CD4-positive, alpha-beta T cell treated with Interleukin-4 for 4 hours (primary cell): ENCODE measurements at places on chromosomes 16 and 17.

- no peak for DNase-seq
Measured at GRCh38 chr17:71378036-71378435, 742.8 kb upstream of the SOX9 start.

- DNase-seq: no peak
Measured at GRCh38 chr17:59124665-59125064, 18.0 kb upstream of the TRIM37 start.

- no peak for DNase-seq
Measured at GRCh38 chr16:10896165-10896564, 19.2 kb downstream of the CIITA start.

DNA sequence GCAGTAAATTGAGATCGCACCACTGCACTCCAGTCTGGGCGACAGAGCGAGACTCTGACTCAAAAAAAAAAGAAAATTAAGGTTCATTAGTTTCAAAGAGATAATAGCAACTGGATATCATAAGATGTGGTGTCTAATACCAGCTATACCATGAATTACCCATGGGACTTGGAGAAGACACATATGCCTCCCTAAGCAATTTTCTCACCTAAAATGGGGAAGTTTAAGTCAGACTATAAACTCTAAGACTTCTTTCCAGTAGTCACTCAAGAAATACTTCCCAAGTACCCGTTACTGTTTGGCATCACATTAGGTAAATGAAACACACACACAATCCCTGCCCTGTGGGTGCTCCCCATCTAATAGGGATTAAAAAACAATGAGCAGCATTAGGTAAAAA lies 22.6 kb downstream of the SMURF2 start:
- no peak for DNase-seq

- peak; percentile 20 for DNase-seq
Measured at GRCh38 chr17:1347589-1348323, 52.3 kb downstream of the YWHAE start.

GRCh38 chr17:49407981-49408501 lies 6.6 kb downstream of the PHB1 start:
- DNase-seq: peak; percentile 77

- no peak for DNase-seq
Measured at GRCh38 chr16:69498926-69499325, 66.8 kb upstream of the NFAT5 start.

DNA sequence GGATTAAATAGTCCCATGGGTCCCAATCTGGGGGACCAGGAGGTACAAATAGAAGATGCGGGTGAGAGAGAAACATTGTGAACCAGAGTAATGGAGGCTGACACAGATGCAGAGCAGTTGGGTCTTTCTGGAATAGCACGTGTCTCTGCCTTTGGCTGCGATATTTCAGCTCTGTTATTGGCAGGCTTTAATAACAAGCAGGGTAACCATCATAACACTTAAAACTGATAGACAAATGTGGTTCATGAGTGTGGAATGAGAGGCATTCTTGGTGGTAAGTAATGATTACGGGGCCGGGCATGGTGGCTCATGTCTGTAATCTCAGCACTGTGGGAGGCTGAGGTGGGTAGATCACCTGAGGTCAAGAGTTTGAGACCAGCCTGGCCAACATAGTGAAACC lies 110.3 kb downstream of the SNX29 start:
- DNase-seq: no peak

GRCh38 chr16:67275321-67275720 lies 4.0 kb upstream of the PLEKHG4 start:
- DNase-seq: no peak

DNA sequence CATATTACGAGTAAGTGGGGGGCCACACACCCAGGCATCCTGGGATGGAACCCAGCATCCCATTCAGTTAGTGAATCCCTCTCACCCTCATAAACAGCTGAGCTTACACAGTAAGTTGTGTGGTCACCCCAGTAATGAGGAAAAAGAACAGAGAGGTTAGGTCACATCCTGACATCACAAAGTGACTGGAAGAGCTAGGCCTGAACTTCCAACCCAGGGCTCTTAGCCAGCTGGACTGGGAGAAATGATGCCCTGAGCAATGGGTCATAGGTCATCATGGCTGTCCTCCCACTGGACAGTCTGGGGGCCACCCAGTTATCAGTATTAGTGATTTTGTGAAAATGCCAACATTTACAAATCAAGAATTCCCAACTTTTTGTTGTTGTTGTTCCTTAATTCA lies 205.3 kb downstream of the ZNF423 start:
- DNase-seq: no peak

- DNase-seq: no peak
Measured at GRCh38 chr16:53991754-53992378, 287.9 kb downstream of the FTO start.

DNA sequence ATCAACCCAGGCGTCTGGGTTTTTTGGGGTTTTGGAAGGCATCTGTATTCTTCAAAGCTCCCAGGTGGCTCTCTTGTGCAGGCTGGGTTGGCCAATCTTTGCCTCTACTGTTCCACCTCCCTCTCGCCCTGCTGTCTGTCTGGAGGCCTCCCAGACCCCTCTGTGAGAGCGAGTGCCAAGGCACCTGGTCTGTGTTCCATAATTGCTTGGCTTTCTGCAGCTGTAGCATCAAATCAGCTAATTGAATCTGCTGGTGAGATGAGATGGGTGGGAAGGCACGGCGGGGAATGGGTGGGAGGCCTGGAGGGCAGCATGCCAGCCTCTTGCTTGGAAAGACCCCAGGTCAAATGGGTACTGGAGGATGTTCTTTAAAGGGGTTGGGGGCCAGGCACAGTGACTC lies 52.5 kb upstream of the CLEC19A start:
- no peak for DNase-seq

DNA sequence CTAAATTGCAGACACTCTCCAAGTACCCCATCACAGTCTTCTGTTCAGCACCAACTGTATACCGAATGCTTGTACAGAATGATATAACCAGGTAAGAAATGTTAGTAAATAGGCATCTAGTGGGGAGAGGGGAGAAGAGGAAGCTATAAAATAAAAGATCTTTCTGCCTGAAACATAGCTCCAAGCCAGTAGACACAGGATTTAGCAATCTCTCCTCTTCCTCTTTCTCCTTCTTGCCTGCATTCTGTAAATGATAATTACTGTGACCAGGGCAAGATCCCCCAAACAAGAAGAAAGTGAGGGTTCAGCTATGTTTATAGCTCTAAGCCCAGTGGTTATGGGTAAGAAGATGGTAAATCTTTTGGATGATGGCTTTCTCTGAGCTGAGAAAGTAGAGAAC lies 17.9 kb downstream of the ACSM3 start:
- DNase-seq: no peak

GRCh38 chr17:15366026-15366425 lies 24.6 kb upstream of the TEKT3 start:
- no peak for DNase-seq

DNA sequence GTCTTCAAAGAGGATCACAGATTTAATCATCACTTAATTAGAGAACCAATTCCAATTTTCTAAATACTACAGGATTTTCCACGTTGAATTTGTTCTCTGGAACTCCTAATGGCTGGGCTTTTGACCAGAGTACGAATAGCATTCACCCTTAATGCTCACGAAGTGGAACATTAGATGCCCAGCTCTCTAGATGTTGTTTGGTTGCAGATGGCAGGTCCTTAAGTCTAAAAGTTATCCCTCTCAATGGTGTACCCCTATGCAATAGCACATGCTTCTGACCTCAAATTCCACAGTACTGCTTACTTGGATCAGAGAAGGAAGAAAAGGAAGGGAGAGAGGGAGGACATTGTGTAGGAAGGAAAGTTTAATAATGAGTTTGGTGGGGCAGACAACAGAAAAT lies 8.6 kb upstream of the NACA2 start:
- DNase-seq: no peak

DNA sequence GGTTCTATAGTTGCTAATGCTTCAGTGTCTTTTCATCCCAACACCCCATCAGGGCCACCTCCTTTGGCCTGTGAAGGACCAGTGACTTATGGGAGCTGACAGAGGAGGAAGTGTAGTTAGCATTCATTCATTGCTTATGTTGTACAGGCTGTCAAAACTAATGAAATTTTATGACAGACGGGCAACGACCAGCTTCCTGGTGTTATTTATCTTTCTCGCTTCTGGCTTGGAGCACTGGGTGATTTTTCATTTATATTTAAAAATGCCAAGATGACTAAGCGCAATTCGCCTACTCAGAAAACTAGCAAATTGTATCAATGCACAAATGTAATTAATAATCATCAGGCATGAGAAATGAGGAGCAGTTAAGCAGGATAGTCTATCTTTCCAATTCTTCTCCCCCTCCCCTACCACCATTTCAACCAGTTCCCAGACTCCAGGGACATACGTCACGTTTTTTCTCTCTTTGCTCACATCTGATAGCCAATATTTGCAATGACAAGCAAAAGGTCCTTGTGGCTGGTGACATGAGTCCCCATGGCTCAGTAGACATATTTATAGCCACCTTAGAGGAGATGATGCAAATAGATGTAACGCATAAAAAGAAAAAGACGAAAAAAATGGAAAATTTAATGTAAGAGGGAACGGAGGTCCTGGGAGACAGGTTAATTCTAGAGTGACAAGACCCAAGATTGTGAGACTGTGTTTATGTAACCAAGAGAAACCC lies 11.2 kb downstream of the CDRT15 start:
- no peak for DNase-seq

DNA sequence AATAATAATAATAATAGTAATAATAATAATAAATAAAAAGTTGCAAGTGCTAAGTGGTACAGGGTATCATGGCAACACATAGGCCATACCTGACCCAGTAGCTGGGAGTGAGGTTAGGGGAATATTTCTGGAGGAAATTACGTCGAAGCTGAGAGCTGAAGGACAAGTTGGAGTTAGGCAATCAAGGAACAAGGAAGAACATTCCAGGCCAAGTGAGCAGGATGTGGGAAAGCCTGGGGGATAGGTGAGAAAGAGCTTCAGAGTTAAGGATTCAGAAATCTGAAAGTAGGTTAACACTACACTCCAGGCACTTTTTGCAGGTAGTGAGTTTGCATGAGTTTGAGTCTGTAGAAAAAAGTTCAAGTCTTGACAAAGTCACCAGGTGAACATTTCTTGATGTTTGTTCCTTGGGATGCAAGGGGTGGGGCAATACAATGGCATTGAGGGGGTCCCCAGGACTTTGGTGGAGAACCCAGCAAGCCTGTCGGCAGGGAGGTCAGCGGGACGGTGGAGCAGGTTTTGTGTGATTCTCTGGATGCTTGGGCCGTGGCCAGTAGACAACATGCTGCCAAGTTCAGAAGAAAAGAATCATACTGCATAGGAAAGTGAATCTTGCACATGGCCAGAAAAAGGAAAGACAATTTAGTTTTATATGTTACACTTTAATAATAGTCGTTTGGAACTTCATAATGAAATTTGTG lies 27.7 kb upstream of the MPHOSPH6 start:
- no peak for DNase-seq

DNA sequence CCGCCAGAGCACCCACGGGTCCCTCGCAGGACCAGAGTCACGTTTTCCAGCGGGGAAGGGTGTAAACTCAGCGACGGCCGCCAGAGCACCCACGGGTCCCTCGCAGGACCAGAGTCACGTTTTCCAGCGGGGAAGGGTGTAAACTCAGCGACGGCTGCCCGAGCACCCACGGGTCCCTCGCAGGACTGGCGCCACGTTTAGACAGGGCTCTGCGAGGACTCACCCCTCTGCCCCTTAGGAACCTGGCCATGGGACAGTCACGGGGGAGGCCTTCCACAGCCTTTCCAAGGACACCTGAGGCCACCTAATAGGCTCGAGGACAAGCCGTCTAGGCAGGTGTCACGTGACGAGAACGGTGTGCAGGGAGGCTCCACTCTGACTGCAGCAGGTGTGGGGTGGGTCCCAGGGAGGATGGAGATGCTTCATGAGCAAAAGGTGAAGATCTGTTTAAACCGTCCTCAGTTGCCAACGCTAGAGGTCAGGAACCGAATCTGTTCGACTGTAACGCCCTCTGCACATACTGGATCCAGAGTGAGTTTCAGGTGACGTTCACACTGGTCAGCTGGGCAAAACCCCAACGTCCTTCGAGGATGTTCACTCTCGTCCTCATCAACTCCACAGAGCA lies 48.0 kb upstream of the METRNL start:
- DNase-seq: no peak

GRCh38 chr16:5951486-5951885 lies 853.9 kb upstream of the EEF2KMT start:
- no peak for DNase-seq

GRCh38 chr16:52068447-52069074 lies 478.4 kb downstream of the TOX3 start:
- DNase-seq: no peak

DNA sequence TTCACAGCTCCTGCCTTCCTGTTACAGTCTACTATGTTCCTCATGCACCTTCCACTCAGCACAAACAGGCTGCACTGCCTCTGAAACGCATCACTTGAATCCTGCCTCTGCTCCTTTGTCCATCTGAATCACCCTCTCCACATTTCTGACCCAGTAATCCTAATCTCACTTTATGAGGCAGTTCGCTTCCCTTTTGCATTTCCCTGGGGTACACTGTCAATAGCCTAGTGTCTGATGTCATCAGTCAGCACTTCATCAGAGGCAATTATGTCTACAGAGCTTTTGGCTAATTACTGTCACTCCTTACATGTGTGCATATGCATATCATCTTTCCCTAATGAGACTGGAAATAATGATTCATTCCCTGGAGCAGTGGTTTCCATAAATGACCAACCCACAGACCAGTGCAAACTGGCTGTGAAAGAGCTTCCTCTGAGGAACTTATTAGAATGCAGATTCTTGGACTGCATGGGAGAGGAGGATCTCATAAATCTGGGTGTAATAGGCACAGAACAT lies 23.6 kb downstream of the CA4 start:
- no peak for DNase-seq

DNA sequence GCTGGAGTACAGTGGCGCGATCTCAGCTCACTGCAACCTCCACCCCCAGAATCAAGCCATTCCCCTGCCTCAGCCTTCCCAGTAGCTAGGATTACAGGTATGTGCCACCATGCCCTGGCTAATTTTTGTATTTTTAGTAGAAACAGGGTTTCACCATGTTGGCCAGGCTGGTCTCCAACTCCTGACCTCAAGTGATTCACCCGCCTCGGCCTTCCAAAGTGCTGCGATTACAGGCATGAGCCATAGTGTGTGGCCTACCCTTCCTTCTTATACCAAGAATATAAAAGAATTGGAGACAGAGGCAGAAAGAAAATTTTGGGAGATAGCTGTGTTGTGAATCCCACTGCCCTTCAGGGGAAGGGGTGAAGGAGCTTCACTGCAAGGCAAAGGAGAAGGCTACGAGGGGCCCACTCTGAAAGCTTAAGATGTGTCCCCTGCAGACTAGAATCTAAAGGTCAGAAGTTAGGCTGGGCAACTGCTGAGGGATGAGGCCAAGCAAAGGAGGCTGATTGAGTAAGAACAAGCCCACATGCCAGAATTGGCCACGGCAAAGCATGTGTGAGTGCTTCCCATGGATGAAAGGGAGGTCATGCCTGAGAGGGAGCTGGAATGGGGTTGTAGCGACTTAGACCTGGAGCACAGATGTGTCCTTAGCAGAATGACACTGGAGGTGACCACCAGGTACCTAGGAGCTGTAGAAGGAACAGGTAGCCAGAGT lies 8.4 kb upstream of the CRYBA1 start:
- no peak for DNase-seq

GRCh38 chr16:53692146-53692545 lies 11.5 kb downstream of the RPGRIP1L start:
- DNase-seq: no peak
